ENCODE measurements at places on chromosomes 16 and 17. TPM values are rescaled to one million over a fixed set of nuclear protein-coding genes. Genes with fewer than 3 reads are reported as not detected.
A peak's percentile ranks its signal among the peaks of the same experiment; 100 is the strongest.

The RAB11FIP4 gene
- 0.59 TPM for polyA plus RNA-seq

GRCh38 chr17:10907370-10907769 is 69.5 kb upstream of the PIRT start:
- no peak for DNase-seq

GRCh38 chr17:28327031-28327607 is 8.1 kb downstream of the TMEM97 start:
- peak; percentile 52 for DNase-seq

DNA sequence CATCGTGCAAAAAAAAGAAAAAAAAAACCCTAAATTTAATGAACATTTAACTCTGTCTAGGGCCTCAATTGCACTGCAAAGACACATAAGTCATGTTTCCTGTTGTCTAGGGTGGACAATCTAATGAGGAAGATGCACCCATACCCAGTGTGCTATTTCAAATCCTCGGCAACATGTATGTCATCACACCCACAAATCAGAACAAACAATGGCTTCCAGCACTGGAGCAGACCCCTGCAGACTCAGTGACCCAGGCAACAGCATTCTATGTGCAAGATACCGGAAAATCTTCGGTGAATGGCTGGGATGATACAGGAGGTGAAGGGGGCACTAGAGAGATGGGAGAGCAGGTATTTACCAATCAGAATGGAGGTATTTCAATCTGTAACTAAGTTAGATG is 221.7 kb upstream of the XYLT1 start:
- DNase-seq, result no peak

All from IMR-90 (cell line).